ENCODE measurements at places on chromosomes 12 and 14.

- no peak for DNase-seq
These were observed 98.1 kb downstream of the NEDD1 start for GRCh38 chr12:97005174-97005573.

GRCh38 chr14:22271838-22272799, 316.9 kb downstream of the DAD1 start:
- no peak for DNase-seq

GRCh38 chr14:100741966-100742365, 15.3 kb downstream of the DLK1 start:
- DNase-seq, result no peak

- no peak for DNase-seq
These were observed 124.2 kb downstream of the SRGAP1 start for GRCh38 chr12:63968673-63969072.

DNA sequence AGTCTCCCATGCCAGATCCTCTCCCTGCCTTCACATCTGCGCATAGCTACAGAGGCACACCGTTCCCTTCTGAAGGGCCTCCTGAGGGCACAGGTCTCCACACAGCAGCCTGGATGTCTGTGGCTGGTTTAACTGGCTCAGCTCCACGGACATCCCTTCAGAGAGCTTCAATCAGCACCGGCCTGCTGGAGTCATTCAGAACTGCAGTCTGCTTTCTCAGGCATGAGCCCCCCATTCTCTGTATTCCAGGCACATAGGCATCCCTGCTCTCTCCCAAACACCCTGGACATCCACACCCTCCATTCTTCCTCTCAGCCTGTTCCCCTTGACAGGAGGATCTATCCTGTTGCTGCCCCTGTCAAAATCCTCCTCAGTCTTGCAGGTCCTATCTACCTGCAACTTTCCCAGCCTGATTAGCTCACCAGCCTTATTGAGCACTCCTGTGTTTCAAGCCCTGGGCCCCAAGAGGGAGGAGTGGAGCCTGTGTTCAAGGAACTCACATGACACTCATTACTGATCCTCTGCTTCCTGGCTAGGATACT, 2.9 kb upstream of the DHRS2 start:
- no peak for DNase-seq

GRCh38 chr12:104630230-104630670, 173.5 kb downstream of the CHST11 start:
- DNase-seq, result no peak

DNA sequence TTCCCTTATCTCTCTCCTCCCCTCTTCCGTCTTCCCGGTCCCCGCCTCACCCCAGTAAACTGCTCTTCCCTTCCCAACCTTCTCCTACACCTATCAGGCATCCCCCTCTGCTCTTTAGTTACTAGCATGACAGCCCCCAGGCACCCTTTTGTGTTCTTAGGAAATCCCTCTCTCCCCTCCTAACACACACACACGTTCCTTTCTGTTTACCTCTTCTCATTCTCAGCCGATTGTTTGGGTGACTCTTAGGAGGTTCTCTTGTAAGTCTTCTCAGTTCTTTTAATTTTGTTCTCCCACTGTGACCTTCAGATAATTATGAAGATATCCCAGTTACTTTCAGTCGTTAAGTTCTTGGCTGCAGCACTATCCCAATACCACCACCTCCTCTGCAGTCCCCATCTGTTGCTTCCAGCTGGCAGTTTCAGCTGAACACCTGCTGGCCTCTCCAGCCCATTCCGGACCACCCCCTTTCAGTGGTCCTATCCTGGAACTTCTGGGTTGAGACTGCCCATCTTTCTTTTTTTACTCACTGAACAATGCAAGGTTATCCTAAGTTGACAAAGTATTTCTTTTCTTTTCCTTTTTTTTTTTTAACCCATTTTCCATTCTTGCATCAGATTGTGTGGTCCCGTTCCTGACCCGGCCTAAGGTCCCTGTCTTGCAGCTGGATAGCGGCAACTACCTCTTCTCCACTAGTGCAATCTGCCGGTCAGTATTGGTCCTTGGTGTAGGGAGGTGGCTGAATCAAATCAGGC, 711 bp downstream of the MARS1 start:
- DNase-seq, result no peak
